SK-N-MC (cell line): ENCODE measurements at places on chromosomes 3 and 15.

- no peak for DNase-seq
These were observed 64.2 kb downstream of the CD200R1L start for GRCh38 chr3:112782491-112782890.

GRCh38 chr3:124256599-124256998 is 264.7 kb upstream of the ROPN1 start:
- DNase-seq, result no peak

- DNase-seq, result no peak
These were observed 775 bp upstream of the CCDC39 start for GRCh38 chr3:180680097-180680430.

DNA sequence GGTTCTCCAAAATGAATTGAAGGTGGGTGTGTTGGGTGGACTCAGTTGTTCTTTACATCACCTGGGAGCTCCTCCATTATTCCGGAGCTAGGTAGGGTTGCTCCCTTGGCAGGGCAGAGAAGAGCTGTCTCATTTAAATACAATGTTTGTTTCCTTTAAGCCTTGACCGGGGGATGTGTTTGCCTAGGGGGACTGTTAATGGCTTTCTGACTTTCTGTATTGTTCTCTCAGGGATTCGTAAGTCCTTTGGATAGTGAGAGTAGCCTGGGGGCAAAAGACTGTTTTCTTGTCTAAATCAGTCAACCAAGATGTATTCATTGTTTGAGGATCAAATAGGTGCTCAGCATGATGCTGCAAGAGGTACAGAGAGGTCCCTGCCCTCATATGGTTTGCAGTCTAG is 71.1 kb downstream of the CDAN1 start:
- DNase-seq, result no peak

- DNase-seq, result no peak
These were observed 194.0 kb downstream of the ITPR1 start for GRCh38 chr3:4687167-4687566.

- DNase-seq, result no peak
These were observed 82.6 kb upstream of the CSPG5 start for GRCh38 chr3:47661121-47661752.

- no peak for DNase-seq
These were observed 30.7 kb downstream of the NANOGP8 start for GRCh38 chr15:35054380-35054779.

DNA sequence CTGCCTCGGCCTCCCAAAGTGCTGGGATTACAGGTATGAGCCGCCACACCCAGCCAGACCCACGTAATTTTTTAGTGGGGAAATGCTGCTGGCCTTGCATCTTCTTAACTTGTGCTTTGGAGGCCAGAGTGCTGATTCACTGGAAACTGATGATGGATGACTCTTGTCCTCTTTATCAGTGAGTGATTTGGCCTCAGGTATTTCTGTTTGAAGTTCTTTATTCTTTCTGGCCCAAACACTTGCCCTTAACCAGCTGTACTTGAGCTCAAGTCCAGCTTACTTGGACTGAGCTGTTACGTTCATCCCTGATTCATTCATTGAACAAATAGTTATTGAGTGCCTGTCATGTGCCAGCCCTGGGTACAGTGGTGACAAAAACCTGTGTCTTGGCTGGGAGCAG is 4.2 kb downstream of the PTPN23 start:
- DNase-seq, result no peak

DNA sequence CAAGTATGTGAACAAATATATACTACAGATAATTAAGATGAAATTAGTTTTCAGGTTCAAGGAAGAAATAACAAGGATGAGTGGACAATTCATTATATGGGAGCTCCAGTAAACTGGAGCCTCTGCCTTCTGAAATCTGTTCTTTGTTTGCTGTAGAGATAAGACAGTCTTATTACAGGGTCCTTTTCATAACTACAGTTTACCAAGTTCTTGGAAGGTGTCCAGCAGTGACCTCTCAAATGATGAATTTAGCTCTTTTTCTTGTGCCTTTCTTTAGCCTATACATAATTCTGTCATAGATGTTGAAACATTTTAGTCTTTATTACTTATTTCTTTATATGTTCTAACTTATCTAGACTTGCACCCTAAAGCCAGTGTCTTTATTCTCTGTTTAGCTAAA is 89.7 kb upstream of the GBE1 start:
- DNase-seq, result no peak

- no peak for DNase-seq
These were observed 104.7 kb downstream of the HMG20A start for GRCh38 chr15:77525400-77525811.

- DNase-seq, result no peak
These were observed 71.1 kb downstream of the ALDH1A2 start for GRCh38 chr15:57994221-57995049.

- DNase-seq, result no peak
These were observed 27.5 kb downstream of the AVEN start for GRCh38 chr15:34011481-34011880.

DNA sequence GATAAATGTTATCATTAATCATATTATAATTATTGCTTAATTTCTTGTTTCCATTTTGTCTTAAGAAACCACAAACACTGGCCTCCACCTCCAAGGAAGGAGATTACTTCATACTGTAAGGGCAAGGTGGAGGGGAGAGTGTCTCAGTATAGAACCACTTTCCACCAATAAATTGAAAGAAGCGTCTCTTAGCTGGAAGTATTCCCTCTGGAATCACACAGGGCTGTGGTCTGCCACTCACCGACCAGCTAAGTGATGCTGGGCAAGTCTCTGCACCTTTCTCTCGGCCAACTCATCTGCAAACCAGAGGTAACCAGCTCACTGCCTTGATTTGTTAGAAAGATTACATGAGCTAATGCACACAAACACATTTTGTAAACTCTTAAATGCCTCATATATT is 63.1 kb downstream of the EIF4E3 start:
- DNase-seq, result no peak

DNA sequence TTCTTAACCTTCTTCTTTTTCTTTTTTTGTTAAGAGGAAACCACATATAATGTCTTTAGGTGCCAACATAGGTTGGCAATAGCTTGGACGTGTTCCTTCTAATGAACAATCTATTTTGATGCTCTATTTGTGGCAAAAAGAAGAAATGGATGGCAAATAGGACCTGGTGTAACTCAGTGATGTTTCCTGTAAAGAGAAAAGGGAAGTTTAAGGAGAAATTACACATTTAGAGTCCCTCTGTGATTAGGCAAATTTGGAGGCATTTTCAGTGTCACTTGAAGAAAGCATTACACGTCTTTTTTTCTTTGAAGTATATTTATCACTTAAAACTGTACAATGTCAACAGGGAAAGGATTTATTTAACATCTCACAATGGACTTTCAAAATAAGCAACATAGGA is 327.1 kb downstream of the ZIC1 start:
- DNase-seq, result no peak

- no peak for DNase-seq
These were observed 12.1 kb downstream of the B3GNT5 start for GRCh38 chr3:183265157-183265642.

- no peak for DNase-seq
These were observed 154.9 kb downstream of the GREM1 start for GRCh38 chr15:32872621-32873283.

- no peak for DNase-seq
These were observed 2.5 kb downstream of the PDZRN3 start for GRCh38 chr3:73622091-73622805.

GRCh38 chr15:74795966-74796625 is 14.2 kb downstream of the CSK start:
- DNase-seq, result no peak

- DNase-seq, result no peak
These were observed 308.0 kb upstream of the ATP11B start for GRCh38 chr3:182485301-182485700.
